ENCODE measurements at places on chromosomes 1 and 21. TPM values are rescaled to one million over a fixed set of nuclear protein-coding genes. Genes with fewer than 3 reads are reported as not detected.
A peak's percentile ranks its signal among the peaks of the same experiment; 100 is the strongest.

DNA sequence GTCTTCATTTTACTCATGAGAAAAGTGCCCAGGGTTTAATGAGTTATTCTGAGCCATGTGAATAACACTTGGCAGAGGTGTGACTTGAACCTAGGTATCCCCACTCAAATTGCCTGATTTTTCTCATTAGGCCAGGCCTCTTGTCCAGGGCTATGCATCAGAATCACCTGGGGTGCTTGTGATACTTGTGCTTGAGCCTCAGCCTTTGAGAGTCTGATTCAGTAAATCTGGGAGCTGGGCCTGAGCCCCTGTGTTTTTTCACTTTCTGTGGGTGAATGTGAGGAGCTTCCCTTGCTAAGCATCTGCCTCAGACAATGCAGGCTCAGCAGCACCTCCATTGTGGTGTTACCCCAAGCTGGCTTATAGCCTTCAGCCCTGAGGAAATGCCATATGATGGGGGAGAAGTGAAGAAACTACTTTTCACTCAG is 127.1 kb downstream of the S1PR1 start:
- no peak overlapping the region for H3K4me3 ChIP-seq
- no peaks in the 10 kb centered on the region for H3K4me1 ChIP-seq
- no peak overlapping the region for H3K27ac ChIP-seq
- H3K27me3 ChIP-seq = no peaks in the 10 kb centered on the region
- H3K36me3 ChIP-seq = no peaks in the 10 kb centered on the region

GRCh38 chr1:33295023-33295422 is 25.9 kb downstream of the A3GALT2 start:
- H3K4me1 ChIP-seq = peaks cover 6% of the 10 kb centered on the region
- no peak for DNase-seq
- H3K36me3 ChIP-seq = no peaks in the 10 kb centered on the region
- H3K27me3 ChIP-seq = no peaks in the 10 kb centered on the region
- H3K27ac ChIP-seq = no peak overlapping the region
- H3K4me3 ChIP-seq = no peak overlapping the region

- H3K27me3 ChIP-seq = no peaks in the 10 kb centered on the region
- no peak overlapping the region for H3K4me3 ChIP-seq
- DNase-seq = no peak
- no peak overlapping the region for H3K27ac ChIP-seq
- no peaks in the 10 kb centered on the region for H3K4me1 ChIP-seq
Measured at GRCh38 chr1:182493063-182493462, 43.1 kb downstream of the RGSL1 start.

DNA sequence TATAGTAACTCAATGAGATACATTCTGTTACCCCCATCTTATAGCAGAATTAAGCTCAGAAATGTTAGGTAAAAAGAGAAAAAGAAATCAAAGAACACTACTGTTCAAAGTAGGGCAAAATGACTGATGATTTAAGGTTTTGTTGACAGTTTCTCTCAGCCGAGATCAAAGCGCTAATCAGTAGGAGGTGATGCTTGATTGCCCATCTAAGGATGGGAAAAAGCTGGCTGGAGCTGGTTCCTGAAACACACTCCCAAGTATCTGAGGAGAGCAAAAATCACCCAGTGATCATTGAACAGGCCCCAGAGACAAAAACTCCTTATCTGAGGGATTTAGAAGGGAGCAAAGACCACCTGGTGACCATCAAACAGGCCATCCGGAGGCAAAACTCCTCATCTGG is 64.5 kb upstream of the CSF1 start:
- no peak for DNase-seq
- H3K36me3 ChIP-seq = no peaks in the 10 kb centered on the region
- H3K4me1 ChIP-seq = no peaks in the 10 kb centered on the region

- no peaks in the 10 kb centered on the region for H3K36me3 ChIP-seq
- H3K27me3 ChIP-seq = no peaks in the 10 kb centered on the region
- H3K4me3 ChIP-seq = no peak overlapping the region
- no peak overlapping the region for H3K27ac ChIP-seq
- H3K4me1 ChIP-seq = no peaks in the 10 kb centered on the region
- DNase-seq = no peak
Measured at GRCh38 chr1:93223023-93223675, 42.6 kb downstream of the CCDC18 start.

GRCh38 chr1:246674049-246674448 is 50.2 kb upstream of the SCCPDH start:
- H3K27me3 ChIP-seq = no peaks in the 10 kb centered on the region
- H3K27ac ChIP-seq = no peak overlapping the region
- no peaks in the 10 kb centered on the region for H3K36me3 ChIP-seq
- H3K4me3 ChIP-seq = no peak overlapping the region
- no peak for DNase-seq

GRCh38 chr1:168772428-168773060 is 43.5 kb upstream of the DPT start:
- peaks cover 25% of the 10 kb centered on the region for H3K4me1 ChIP-seq
- H3K27ac ChIP-seq = peak overlapping the region; percentile 55
- H3K36me3 ChIP-seq = no peaks in the 10 kb centered on the region
- no peak overlapping the region for H3K4me3 ChIP-seq
- DNase-seq = no peak

KRTAP12-2 gene
- total RNA-seq = not detected

AMY2A gene
- not detected for total RNA-seq

Data from liver (tissue), 10 donors.